ENCODE measurements at places on chromosomes 16 and 17. TPM values are rescaled to one million over a fixed set of nuclear protein-coding genes. Genes with fewer than 3 reads are reported as not detected.

Gene PIRT
- polyA plus RNA-seq, result not detected

Gene TMEM92
- 0.14 TPM for polyA plus RNA-seq

Gene FZD2
- 0.16 TPM for polyA plus RNA-seq

Gene OR4D1
- not detected for polyA plus RNA-seq

Gene TBC1D26
- 0.38 TPM for polyA plus RNA-seq

Gene ATP1B2
- 1.3 TPM for polyA plus RNA-seq

Gene HID1
- 217 TPM for polyA plus RNA-seq

Gene ABCC1
- 11.6 TPM for polyA plus RNA-seq

Gene HOXB3
- 5.6 TPM for polyA plus RNA-seq

Gene KRT31
- polyA plus RNA-seq, result not detected

Gene GUCY2D
- 0.02 TPM for polyA plus RNA-seq

Gene TBC1D28
- not detected for polyA plus RNA-seq

Gene KRTAP4-5
- polyA plus RNA-seq, result not detected

Gene TBC1D3D
- 4.3 TPM for polyA plus RNA-seq

Gene NUP85
- polyA plus RNA-seq, result 45.7 TPM

Gene CES4A
- polyA plus RNA-seq, result 59.5 TPM

All from pancreas (tissue), 10 donors.